A172 (cell line): ENCODE measurements at places on chromosomes 3 and 15.

DNA sequence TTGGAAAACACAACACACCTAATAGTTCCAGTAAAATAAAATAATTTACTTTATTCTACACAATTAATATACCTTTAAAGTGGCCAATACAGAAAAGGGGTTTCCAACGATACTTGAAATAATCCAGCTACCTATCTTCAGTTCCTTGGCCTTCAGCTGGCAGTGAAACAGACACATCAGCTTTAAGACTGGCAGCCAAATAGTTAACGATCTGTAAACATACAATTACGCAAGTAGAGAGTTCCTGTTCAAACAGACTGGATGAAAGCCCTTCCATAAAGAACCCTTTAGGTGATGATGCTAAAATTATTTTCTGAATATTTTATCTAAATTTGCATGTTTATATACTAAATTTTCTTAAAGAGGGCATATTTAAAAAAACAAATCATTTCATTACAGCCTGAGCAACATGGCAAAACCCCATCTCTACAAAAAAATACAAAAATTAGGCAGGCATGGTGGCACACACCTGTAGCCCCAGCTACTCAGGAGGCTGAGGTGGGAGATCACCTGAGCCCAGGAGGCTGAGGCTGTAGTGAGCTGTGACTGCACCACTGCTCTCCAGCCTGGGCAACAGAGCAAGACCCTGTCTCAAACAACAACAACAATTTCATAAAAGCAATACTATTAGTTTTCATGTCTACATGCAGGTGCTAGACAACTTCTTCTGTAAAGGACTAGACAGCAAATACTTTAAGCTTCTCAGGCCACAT is 12.9 kb downstream of the DYNC1LI1 start:
- DNase-seq = no peak

DNA sequence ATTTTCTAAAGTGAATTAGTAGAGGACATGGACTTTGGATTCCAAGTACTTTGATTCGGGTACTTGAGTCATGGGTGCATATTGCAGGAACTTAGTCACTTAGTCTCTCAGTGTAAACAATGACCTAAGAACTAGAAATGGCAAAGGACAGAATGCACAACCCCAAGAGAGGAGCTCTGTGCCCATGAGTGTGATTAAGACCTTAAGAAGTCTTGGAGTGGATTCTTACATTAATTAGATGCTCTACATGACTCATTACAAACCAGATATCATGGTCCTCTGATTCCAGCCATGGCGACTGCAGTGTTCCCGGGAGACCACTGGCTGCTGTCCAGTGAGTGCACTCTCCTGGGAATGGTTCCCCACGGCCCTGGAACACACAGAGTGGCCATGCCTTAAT is 251.5 kb downstream of the GABRG3 start:
- DNase-seq = no peak

DNA sequence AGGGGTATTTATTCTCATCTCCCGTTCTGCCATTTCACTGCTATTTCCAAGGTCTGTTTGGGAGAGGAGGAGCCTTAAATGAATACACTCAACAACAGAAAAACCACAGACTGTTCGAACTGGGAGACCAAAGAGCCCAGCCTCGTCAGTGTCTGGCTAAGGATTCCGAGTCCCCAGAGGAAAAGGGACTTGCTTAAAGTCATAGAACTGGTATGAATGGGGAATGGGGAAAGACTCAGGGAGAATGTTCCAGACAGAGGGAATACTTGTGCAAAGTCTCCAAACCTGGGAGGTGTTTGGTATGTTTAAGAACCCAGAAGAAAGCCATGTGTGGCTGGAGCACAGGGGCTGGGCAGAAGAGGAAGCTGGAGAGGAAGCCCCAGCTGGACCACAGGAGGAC is 46.9 kb downstream of the FAM43A start:
- no peak for DNase-seq

DNA sequence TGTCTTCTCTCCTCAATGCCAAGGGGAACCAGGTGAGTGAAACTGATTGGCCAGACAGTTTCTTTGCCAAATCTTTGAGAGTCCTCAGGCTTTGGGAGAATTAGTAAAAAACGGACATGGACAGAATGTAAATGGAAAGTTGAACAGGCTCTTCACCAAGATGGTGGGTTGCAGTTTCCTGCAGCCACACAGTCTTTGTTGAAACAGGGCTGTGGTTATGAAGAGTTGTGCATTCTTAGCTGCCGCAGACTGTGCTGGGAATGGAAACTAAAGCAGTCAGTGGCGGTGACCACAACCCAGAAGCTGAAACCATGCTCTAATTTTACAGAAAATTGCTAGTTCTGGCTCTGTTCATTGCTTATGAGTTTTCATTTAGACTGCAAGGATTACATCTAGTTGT is 42.1 kb upstream of the TASOR start:
- no peak for DNase-seq

GRCh38 chr3:46628901-46629369 is 16.6 kb downstream of the FAM240A start:
- no peak for DNase-seq

GRCh38 chr3:148360051-148360450 is 337.7 kb upstream of the AGTR1 start:
- no peak for DNase-seq

- DNase-seq = no peak
Observed at GRCh38 chr3:149726716-149727407, 25.4 kb downstream of the COMMD2 start.

- DNase-seq = no peak
Observed at GRCh38 chr3:185444329-185444728, 54.5 kb downstream of the TMEM41A start.

DNA sequence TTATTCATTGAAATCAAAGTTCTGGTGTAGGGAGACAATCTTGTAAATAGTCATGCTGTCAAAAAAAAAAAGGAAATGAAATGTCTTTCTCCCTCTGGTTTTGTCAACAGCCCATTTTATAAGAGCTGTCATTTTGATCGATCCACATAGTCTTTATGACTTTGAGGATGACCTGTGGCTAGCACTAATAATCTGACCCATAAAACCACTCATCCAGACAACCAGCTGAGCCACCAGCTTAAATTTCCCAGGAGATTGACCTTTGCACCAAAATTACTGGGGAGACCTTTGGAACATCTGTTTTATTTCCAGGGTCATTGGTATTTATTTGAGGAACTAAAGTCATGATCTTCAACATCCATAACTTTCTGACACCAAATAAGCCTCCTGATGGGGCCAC is 98.5 kb upstream of the MME start:
- no peak for DNase-seq

DNA sequence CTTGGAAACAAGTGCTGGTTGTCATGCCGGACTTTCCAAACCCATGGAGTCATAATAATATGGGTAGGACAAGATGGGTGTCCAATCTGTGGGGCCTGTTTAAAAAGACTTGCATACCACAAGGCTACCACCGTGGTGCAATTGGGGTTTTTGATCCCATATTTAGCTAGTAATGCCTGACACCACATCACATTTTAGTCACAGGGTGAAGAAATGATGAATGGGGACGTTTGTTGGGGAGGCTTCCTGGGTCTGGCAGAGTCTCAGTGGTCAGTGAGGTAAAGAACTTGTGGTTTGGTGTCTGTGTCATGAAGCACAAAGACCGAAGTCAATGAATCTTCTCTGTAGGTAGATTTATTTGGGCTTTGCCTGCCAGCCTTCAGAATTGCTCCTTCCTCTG is 31.0 kb downstream of the P3H2 start:
- DNase-seq = peak; percentile 55

GRCh38 chr3:31911643-31912042 is 69.4 kb downstream of the OSBPL10 start:
- no peak for DNase-seq

- DNase-seq = no peak
Observed at GRCh38 chr15:90915808-90916440, 12.8 kb downstream of the MAN2A2 start.

GRCh38 chr15:52783929-52784798 is 6.0 kb downstream of the ONECUT1 start:
- DNase-seq = no peak

GRCh38 chr3:192409838-192410683 is 317.3 kb downstream of the FGF12 start:
- peak; percentile 59 for DNase-seq

DNA sequence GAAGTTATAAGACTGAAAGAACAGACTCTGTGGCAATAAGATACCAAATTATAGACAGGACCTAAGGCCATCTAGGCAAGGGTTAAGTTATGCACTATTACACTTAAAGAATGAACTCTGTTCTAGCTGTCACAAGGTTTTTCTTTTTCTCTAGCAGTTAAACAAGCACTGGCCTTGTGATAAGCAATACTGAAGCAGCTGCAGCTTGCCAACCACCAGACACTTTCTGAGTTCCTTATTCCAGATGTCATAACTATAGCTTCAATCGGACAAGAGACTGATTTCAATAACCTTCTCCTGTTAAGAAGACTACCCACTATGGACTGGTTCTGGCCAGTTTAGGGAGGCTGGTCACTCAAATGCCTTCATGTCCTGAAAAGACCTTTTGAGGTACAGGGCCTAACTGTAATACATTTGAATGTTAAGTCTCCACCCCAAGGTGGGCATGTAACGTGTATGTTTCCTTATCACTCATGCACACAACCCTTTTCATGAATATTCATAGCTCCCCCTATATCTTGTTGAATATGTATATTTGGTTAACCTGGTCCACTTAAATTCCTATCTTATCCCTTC is 85.8 kb downstream of the CFAP20DC start:
- no peak for DNase-seq

DNA sequence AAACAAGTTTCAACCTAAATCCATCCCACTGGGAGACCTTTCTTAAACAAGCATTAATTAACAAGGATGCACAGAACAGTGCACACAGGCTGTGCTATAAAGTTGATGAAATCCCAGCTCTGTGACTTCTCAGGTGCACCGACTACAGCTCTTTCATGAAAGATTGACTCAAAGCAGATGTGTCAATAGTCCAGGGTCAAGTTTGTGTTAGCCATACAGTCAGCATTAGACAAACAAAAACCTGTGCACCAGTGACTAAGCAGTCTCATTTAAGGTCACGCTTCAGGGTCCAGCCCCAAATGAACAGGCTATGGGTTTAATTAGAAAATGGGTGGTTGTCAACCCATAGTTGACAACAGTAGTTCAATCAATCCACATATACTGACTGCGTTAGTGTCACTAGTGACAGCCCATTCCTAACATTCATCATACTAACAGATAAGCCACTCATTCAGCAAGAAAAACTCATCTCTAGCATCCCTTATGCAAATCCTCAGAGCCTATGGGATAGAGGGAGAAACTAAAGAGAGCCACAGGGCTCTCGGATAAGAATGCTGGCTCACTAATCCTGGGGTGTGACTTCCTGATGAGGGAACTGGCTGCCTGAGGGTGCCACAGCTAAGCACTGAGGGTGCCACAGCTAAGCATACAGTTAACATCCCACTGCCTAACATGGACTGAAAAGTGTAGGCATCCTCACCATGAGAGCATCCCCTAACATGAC is 84.1 kb downstream of the WNT5A start:
- no peak for DNase-seq

DNA sequence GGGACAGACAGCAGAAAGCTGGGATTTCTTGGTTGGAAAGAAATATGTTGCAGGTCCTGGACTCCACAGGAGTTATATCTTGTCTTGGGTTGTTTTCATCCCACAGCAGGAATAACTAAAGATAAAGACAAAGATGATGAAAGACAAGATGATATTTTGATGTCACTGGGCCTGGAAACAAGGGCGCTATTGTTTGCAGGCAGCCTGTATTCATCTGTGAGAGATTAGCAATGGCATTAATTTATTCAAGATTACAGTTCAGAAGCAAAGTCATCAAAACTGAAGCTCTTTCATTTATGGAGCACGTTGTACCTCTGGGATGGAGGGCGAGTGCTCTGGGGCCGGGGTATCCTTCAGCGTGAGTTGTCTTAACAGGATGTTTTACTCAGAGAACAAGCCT is 213.8 kb downstream of the LRTM1 start:
- no peak for DNase-seq

- DNase-seq = no peak
Observed at GRCh38 chr3:10555263-10555662, 49.9 kb upstream of the ATP2B2 start.

- DNase-seq = no peak
Observed at GRCh38 chr15:81111510-81112470, 22.3 kb upstream of the CFAP161 start.

DNA sequence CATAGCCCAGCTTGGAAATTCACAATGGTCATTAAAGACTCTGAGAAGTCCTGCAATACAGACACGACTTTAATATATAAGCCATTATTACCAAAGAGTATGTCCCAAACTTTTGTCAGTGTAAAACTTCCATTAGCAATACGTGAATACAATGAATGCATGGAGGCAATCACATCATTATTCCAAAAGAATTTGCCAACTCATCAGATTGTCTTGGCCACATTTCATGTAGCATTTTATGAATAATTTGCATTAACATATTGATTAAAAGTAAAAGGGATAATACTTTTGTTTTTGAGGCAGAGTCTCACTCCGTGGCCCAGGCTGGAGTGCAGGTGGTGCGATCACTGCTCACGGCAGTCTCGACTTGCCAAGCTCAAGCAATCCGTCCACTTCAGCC is 7.9 kb upstream of the DUT start:
- DNase-seq = no peak

DNA sequence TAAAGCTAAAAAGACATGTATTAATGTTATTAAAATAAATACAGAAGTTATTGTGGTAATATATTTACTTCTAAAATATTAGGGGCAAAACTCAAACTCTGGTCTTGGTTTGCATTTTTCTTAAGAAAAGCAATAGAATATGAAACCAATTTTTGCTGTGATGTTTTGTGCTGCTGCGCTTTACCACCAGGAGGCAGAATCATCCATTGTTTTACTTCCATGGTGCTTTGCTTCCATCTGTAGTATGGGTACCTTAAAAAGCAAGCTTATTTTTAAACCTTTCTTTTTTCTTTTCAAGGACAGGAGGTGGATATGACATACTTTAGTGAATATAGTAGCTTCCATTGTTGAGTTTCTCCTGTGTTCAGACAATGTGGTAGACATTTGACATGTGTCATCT is 46.6 kb upstream of the MRPL3 start:
- no peak for DNase-seq

GRCh38 chr3:184631472-184631861 is 69.9 kb downstream of the EPHB3 start:
- no peak for DNase-seq

GRCh38 chr3:178415384-178415783 is 120.9 kb upstream of the KCNMB2 start:
- DNase-seq = no peak

GRCh38 chr3:184227481-184227935 is 1.9 kb upstream of the VWA5B2 start:
- DNase-seq = peak; percentile 18

- no peak for DNase-seq
Observed at GRCh38 chr3:42728056-42728455, 25.5 kb upstream of the HHATL start.

GRCh38 chr15:57165992-57166391 is 210.3 kb upstream of the CGNL1 start:
- DNase-seq = peak; percentile 38

GRCh38 chr3:71069797-71070196 is 513.7 kb downstream of the FOXP1 start:
- peak; percentile 39 for DNase-seq

- no peak for DNase-seq
Observed at GRCh38 chr3:35653347-35653746, 14.0 kb downstream of the ARPP21 start.

GRCh38 chr3:69944931-69945493 is 54.5 kb upstream of the SAMMSON start:
- DNase-seq = no peak
